Stimulated activated CD8-positive, alpha-beta memory T cell treated with anti-CD3 and anti-CD28 coated beads, Interleukin-7, amount 100 ng/mL, for 4 hours (primary cell): ENCODE measurements at places on chromosomes 5 and 9.

DNA sequence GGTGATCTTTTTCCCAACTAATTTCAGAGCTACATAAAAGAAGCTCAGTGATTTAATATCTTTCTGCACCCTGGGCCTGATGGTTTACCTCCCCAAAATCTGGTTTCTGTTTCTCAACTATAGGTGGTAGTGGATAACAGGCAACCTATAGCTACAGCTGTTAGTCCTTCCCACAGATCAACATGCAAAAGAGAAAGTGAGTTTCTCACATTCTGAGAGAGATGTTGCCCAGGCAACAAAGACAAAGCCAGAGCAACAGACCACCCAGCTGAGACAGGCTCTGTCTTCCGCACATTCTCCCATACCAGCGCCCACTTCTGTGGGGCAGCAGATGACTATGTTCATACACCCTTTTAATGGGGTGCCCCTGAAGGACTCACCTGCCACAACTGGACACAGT, 40.7 kb upstream of the PPP2R2B start:
- DNase-seq: no peak

- no peak for DNase-seq
These were observed 100.3 kb downstream of the MUSK start for GRCh38 chr9:110768886-110769285.

DNA sequence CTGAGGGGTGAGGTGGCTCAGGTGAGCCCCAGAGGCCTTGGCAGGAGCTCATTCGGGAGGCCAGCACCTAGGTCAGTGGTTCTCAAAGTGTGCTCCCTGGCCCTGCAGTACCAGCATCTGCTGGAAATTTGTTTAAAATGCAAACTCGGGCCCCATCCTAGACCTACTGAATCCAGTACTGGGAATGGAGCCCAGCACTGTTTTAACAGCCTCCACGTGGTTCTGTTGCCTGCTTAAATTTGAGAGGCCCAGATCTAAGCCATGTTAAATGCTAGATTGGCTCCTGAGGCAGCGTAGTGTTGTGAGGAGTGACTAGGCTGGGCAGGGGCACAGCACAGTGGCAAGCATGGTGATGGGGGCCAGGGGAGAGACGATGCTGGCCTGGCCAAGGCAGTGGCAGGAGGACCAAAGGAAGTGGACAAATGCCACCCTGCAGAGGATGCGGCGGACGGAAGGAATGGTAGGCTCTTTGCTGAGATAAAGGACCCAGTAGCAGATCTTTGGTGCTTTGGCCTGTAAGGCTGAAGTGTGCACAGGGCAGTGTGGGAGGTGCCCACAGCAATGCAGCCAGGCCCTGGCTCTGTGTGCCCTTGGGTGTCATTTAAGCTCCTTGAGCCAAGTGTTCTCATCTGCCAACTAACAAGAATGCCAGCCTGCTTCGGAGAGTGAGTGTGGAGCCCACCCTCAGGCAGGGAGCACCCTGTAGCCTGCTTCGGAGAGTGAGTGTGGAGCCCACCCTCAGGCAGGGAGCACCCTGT, 4.2 kb downstream of the PRR7 start:
- DNase-seq: no peak

DNA sequence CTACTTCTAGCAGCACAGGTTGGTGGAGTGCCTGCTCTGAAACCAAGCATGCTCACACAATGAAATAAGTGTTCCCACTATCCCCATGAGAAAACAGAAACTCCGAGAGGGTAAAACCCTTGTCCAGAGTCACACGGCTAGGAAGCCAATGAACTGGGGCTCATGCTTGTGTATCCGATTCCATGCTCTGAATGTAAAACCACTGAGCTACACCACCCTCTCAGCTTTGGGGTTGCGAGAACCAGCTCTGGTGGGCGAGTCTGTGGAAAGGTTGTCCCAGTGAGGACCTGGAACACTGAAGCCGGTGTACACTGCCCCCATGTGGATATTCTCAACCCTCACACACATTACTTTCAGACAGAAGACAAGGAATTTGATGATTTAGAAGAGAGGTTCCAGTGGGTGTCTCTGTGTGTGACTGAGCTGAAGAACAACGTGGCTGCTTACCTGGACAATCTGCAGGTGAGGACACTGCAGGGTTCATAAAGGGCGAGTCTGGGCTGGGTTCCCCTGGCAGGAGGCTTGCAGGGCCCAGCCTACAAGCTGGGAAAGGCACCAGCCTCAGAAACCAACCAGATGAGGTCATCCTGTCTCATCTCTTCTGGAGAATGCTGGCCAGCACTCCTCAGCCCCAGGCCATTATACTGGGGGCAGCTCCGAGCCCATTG, 37.4 kb downstream of the ARHGEF37 start:
- DNase-seq: no peak

DNA sequence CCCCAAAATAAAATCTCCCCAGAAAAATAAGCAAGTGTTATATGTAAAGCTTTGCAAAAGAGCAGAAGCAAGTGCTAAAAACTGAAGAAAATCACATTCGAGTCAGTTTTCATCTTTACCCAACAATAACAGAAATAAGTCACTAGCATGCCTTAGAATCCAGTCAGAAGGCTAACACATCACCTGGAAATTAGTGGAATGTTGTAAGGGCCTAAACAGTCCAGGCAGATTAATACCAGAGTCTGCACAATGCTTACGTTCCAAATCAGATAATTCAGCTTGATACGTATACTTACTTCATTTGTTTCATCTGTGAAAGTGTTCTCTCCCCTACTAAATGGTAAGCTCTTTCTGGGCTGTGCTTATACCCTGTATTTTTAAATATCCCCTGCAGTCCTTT, 42.7 kb downstream of the SUSD1 start:
- no peak for DNase-seq

DNA sequence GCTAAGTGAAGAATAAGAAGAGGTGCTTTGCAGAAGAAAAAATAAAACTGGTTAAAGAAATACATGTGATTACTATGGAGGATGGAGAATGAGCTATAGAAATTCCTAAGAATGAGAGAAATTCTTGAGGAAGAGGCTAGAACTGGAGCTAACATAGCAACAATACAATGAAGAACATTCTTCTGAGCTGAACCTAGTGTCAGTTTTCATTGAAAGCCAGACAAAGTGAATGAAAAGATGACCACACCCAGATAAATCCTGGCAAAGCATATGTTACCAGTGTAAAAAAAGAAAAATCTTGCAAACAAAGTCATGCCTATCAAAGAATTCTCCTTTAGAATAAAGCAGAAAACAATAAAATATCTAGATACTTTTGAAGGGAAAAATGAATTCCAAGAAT, 39.6 kb downstream of the SGCD start:
- no peak for DNase-seq

DNA sequence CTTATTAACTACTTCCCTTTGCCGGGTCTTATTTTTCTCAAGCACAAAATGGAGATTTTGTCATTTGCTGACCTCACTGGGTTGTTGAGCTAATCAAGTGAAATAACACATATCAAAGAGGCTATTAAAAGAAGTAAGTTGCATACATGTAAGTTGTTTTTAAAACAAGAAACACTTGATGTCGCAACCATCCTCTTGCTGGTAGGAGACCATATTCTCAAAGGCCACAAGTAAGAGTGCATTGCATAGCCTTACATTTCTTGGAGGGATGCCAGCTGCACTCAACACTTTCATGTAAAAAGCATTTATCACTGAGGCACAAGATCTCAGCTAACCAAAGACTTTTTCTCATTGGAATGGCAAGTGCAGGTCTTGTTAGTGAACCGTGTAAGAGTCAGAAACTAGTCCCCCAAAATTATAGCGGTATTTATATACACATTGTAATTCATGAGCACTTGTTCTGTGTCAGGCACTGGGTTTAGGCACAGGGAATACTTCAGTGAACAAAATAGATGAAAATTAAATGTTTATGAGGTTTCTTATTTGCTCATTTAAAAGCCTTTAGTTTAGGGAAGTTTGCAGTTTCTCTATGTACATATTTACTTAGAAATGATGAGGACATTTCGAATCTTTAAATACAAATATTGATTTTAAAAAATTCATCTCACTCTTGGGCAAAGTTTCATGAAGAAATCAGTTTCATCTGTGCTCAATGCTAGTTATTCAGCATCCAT, 72.0 kb downstream of the ZFAND5 start:
- no peak for DNase-seq

- no peak for DNase-seq
These were observed 127.1 kb downstream of the TMC1 start for GRCh38 chr9:72648324-72649126.

DNA sequence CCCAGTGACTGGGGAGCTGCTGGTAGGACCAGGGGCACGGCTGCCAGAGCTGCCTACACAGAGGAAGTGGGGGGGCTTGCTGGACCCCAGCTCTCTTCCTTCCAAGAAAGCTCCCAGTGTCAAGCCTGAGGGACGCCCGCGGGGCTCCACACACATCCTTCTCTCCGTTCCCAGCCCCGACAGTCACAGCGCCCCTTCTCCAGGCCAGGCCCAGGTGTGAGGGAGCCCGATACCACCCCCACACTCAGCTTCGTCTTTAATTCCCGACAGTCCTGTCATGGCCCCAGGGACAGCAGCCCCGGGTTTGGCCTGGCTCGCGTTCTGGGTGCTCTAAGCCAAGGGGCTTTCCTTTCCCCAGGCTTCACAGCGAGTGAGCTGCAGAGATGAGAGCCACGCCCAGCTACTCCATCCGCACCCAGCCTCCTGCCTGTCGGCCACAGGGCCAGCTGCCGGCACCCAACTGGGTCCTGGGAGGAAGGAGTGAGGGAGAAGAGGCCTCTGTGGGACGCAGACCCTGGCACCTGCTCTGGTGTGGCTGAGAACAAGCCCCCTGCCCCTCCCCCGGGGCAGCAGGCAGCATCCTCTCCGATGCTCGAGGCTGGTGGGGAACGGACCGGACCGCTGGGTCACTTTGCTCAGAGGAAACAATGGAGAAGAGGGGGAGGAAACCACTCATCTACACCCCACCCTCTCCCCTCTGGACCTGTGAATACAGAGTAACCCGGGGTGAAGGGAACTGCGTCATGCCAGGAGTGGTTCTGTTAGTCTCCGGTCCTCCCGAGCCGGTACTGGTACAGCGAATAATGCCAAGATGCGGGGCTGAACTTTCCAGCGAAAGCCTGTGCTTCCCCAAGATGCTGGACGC, 53.9 kb upstream of the PHYKPL start:
- DNase-seq: no peak
